ENCODE measurements at places on chromosomes 2 and 18.

- H3K36me3 ChIP-seq: peaks cover 17% of the 10 kb centered on the region
- no peak overlapping the region for H3K27ac ChIP-seq
- no peak for DNase-seq
- no peaks in the 10 kb centered on the region for H3K27me3 ChIP-seq
- peaks cover 3% of the 10 kb centered on the region for H3K4me1 ChIP-seq
These were observed 7.9 kb upstream of the INPP4A start for GRCh38 chr2:98436734-98437133.

GRCh38 chr2:197266477-197266876 is 44.1 kb downstream of the ANKRD44 start:
- no peaks in the 10 kb centered on the region for H3K27me3 ChIP-seq
- H3K4me1 ChIP-seq: peaks cover 100% of the 10 kb centered on the region
- peaks cover 6% of the 10 kb centered on the region for H3K36me3 ChIP-seq
- peak; percentile 60 for DNase-seq
- H3K4me3 ChIP-seq: peak overlapping the region; percentile 69
- H3K27ac ChIP-seq: peak overlapping the region; percentile 90

- no peak overlapping the region for H3K27ac ChIP-seq
- H3K4me1 ChIP-seq: no peaks in the 10 kb centered on the region
- H3K27me3 ChIP-seq: peaks cover 18% of the 10 kb centered on the region
- H3K4me3 ChIP-seq: no peak overlapping the region
These were observed 14.6 kb upstream of the CSRNP3 start for GRCh38 chr2:165454905-165455304.

- no peak overlapping the region for H3K4me3 ChIP-seq
- H3K36me3 ChIP-seq: no peaks in the 10 kb centered on the region
- DNase-seq: no peak
- H3K27me3 ChIP-seq: peaks cover 6% of the 10 kb centered on the region
These were observed 411.7 kb downstream of the DSEL start for GRCh38 chr18:67104700-67105284.

DNA sequence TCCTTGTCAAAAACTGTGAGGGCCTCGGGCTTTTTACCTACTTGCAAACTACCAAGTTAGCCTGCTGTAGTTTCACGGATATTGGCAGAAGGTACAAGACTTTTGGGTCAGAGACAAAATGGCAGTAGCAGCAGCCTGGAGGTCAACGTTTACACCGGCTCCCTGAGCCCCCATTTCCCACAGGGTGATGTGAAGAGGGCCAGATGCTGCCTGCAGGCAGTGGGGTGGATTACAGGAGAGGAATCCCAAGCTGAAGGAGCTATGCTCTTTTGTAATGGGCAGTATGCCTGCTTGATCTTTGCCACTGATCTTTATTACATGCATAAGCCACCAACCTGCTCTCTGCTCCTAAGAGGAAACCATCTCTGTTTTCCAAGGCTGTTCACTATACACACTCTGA is 29.5 kb upstream of the SP5 start:
- no peak overlapping the region for H3K4me3 ChIP-seq
- no peaks in the 10 kb centered on the region for H3K36me3 ChIP-seq
- peaks cover 2% of the 10 kb centered on the region for H3K27me3 ChIP-seq
- no peak for DNase-seq

GRCh38 chr2:132448331-132448730 is 31.7 kb downstream of the GPR39 start:
- H3K36me3 ChIP-seq: no peaks in the 10 kb centered on the region
- DNase-seq: no peak
- no peak overlapping the region for H3K27ac ChIP-seq
- H3K4me1 ChIP-seq: no peaks in the 10 kb centered on the region
- no peaks in the 10 kb centered on the region for H3K27me3 ChIP-seq
- H3K4me3 ChIP-seq: no peak overlapping the region

Measured in naive thymus-derived CD8-positive, alpha-beta T cell (primary cell).